Body of pancreas (tissue), 4 donors: ENCODE measurements at places on chromosomes 7 and 10.

DNA sequence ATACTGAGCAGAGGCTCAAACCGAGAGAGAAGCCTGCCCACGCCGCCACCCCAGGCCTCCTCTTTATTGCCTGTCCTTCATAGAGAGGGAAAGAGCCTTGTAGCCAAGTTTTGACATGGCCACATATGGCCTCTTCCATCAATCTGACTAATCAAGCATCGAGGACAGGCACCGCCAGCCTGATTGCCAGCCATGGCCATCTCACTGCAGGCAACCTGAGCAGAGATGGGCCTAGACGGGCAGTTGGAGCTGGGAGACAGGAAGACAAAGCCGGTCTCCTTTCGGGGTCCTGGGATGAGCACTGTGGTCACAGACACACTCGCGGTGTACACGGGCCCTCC is 67.2 kb downstream of the EBF3 start:
- no peak for DNase-seq

DNA sequence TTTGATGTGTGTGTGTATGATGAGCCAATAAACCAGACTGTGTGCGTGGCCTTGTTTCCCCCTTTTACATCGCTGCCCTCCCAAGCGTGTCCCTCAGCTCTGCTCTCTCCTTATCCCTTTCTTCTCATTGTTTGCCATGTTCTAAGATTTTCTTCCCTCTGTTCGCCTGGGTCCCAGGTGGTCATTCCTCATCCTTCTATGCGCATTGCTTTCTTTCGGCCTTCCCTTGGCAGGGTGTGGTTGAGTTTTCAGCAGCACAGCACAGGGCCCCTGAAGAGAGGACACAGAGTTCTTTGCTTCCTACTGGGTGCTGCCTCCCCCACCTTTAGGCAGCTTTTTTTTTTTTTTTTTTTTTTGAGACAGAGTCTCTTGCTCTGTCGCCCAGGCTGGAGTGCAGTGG is 23.1 kb downstream of the GBX1 start:
- no peak for DNase-seq

- DNase-seq, result no peak
Measured at GRCh38 chr10:32893434-32893833, 64.6 kb downstream of the ITGB1 start.

GRCh38 chr7:121061677-121062582 is 73.4 kb downstream of the CPED1 start:
- DNase-seq, result no peak

- no peak for DNase-seq
Measured at GRCh38 chr10:13939391-13939790, 352.6 kb downstream of the PRPF18 start.

GRCh38 chr10:2120746-2121145 is 383.4 kb upstream of the ADARB2 start:
- no peak for DNase-seq

DNA sequence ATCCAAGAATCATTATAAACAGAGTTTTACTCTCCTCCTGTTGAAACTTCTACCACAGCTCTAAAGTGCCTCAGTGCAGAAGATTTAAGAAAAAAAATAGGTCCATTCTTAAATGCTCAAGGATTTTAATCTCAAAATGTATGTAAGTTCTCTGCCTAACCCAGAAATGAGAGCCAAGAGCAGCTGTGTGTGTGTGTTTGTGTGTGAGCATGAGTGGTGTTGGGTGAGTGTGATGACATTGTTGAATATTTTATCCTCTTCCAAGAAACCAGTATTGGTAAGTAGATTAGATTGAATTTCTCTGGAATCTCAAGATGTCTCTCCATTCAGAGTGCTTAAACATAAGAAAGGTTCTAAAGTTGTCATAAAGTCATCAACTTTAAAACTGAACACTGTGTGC is 363.6 kb upstream of the NFE2L3 start:
- DNase-seq, result no peak

GRCh38 chr7:48046458-48046857 is 11.1 kb downstream of the C7orf57 start:
- DNase-seq, result no peak

DNA sequence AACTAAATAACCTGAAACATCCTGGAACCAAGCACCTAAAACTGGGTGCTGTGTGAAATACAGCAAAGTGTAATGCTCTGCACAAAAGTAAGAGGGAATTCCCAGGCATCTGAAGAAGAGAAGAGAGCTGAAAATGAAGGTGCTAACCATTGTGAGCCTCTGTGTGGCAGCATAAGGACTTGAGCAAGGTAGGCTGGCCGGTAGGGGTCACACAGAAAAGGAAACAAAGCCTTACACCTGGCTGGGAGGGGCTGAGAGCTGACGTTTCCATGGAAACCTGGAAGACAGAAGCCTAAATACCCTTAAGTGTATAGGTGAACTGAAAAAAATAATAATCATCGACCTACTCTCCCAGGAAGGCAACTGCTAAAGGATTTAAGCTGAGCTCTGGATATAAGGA is 48.6 kb downstream of the CUL1 start:
- no peak for DNase-seq

GRCh38 chr7:115274-115911 is 77.0 kb upstream of the FAM20C start:
- no peak for DNase-seq

DNA sequence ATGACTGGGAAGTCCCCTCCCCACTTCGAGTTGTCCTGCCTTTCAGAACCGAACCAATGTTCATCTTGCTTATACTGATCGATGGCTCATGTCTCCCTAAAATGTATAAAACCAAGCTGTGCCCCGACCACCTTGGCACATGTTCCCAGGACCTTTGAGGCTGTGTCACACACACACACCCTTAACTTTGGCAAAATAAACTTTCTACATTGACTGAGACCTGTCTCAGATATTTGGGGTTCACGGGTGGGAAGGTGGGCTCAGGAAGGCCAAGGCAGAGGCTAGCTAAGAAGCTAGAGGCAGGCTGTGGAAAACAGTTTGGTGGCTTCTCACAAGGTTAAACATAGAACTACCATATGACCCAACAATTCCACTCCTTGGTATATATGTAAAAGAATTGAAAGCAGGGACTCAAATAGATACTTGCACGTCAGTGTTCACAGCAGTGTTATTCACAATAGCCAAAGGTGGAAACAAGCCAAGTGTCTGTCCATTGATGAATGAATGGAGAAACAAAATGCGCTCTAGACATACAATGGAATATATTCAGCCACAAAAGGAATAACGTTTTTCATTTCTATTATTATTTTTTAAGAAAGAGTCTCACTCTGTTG is 15.4 kb downstream of the PRF1 start:
- no peak for DNase-seq

GRCh38 chr7:125119559-125120115 is 190.0 kb upstream of the POT1 start:
- no peak for DNase-seq

GRCh38 chr7:145082366-145083161 is 246.7 kb upstream of the TPK1 start:
- no peak for DNase-seq

- DNase-seq, result no peak
Measured at GRCh38 chr10:118904286-118904685, 125.2 kb upstream of the NANOS1 start.

- no peak for DNase-seq
Measured at GRCh38 chr10:17847585-17848296, 38.6 kb downstream of the MRC1 start.

DNA sequence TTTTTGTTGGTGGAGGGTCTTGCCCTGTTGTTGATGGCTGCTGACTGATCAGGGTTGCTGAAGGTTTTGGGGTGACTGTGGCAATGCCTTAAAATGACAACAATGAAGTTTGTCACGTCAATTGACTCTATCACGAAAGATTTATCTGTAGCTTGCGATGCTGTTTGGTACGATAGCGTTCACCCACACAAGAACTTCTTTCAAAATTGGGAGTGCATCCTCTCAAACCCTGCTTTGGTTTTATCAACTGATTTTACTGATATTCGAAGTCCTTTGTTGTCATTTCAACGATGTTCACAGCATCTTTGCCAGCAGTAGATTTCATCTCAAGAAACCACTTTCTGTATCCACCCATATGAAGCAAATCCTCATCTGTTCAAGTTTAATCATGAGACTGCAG is 26.0 kb downstream of the NAMPT start:
- no peak for DNase-seq

DNA sequence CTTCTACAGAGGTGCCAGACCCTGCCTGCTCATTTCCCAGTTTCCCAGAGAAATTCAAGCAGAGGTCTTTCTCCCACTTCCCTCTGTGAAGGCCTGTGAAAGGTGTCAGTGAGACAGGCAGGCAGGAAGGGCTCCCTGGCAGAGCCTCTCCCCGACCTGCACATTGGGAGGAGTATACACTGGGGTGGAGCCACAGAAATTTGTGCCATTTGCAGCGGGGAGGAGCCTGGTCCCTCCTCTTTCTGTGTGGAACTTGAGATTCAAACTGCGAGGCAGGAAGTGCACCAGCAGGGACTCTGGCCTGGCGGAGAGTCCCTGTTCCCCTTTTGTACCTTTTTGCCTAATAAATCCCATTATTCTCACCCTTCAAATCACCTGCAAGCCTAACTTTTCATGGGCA is 54.6 kb upstream of the OPN4 start:
- DNase-seq, result no peak

GRCh38 chr10:118462401-118462800 is 120.3 kb upstream of the FAM204A start:
- no peak for DNase-seq

DNA sequence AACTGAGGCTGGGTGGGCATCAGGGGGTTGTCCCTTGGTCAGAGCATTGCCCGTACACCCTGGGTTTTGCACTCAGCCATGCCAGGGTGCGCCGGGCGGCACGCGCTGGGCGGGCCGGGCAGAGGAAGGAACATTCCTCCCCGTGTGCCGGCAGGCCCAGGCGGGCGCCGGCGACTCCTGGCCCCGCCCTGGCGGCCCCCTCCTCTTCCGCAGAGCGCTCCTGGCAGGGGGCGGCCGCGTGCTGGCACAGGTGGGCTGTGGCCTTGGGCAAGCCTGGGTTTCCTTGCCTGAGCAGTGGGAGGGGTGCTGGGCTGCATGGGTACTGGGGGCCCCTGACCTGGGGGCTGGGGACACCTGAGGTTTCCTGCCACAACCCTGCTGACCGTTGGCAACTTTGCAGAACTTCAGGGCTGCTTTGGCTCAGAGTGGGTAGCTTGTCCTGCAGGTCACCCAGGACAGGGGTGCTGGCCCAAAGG is 3.9 kb downstream of the LFNG start:
- DNase-seq, result peak; percentile 80

DNA sequence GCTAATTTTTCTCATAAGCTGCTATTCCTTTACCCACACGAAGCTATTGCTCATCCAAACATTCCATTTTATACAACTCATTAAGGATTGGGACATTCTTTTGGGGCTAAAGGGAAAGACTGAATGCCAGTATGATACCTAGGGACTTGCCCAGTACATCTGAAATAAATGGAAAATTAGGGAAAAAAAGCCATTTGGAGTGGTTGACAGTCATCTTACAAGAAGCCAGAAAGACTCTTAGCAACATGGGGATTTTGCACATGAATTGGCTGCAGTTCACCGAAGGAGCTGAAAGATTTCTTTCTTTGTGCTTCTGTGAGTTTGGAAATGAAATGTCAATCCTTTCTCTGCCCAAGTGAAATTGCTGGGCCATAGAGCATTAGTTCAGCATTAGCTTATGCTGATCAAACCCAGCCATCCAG is 43.3 kb upstream of the MTURN start:
- DNase-seq, result no peak

GRCh38 chr7:18499407-18500177 is 4.0 kb downstream of the HDAC9 start:
- DNase-seq, result peak; percentile 19

GRCh38 chr7:128591705-128592104 is 80.4 kb upstream of the GARIN1A start:
- no peak for DNase-seq

DNA sequence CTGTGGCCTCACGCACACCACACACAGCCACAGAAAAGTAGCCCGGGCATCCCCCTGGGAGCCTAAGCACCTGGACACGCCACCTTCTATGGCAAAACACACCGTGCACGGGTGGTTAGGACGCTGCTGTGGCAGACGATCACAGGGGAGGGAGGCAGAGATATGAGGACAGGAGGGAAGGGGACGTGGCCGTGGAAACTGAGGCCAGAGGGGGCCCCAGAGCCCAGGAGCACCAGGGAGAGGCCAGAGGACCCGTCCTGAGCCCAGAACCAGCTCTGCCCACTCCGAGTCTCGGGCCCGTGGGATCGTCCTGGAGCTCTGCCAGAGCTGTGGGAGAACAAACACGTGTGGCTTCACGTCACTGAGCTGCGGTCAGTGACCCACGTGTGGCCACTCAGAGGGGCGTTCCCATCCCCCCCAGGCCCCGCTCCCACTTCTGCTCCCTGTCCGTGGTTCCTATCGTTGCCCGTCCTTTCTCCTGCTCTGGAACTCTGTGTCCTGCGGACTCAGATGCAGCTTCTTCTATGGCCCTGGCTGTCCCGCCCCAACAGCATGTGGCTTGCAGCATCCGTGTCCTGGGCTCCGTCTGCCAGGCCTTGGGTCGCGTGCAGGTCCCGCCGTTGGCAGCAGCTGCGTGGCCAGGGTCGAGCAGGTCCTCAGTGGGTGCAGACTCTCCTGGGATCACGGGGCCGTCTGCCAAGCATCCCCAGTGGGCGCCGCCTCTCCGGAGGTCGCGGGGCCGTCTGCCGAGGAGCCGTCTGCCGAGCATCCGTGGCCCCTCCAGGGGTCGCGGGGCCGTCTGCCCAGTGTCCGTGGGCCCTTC is 31.0 kb downstream of the GET4 start:
- DNase-seq, result no peak

DNA sequence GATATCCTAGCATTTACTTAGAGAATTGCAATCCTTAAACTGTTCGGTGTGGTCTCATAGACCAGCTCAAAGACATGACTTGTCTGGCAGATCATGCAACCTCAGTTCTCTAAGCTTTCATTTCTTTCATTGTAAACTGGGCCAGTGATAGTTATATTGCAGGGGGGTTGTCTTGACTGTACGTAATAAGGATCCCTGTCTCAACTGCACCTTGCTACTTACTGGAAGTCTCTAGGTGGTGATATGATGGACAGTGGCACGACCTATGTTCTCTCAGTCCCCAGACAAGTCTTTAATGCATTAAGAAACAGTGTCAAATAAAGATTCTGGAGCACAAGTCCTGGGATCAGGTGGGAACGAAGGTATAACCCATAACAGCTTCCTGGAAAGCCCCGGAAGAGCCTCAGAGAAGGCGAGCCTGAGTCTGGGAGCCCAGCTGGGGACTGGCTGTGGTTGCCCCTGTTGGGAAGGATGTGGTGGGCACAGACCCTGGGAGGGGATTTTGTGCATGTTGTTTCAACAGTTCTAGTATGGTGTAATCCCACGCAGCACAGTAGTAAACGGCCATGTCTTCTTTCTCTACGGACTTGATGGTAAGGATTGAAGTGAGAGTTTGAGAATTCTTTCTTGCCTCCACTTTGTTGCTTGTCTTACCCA is 26.0 kb upstream of the TARP start:
- no peak for DNase-seq

GRCh38 chr7:157394246-157395191 is 57.7 kb downstream of the DNAJB6 start:
- DNase-seq, result no peak

DNA sequence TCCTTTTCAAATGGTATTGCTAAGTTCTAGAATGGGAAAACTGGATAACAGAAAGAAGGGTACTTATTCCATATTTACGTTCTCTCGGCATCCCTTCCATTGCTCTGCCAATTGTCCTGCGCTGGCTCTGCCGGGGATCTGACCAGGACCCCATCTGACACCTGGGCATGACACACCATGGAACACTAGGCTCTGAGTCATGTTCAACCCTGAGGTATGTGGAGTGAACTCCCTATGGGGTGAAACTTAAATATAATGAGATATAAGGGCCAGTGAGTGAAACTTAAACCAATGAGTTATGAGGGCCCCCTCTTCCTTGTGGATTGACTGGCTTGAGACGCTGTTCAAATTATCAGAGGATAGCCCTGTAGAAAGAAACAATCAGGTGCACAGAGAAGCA is 55.1 kb upstream of the ZEB1 start:
- DNase-seq, result no peak
